Activated naive CD4-positive, alpha-beta T cell treated with Interleukin-2 at 50 U/mL for 16 hours (primary cell): ENCODE measurements at places on chromosomes 4 and X.

DNA sequence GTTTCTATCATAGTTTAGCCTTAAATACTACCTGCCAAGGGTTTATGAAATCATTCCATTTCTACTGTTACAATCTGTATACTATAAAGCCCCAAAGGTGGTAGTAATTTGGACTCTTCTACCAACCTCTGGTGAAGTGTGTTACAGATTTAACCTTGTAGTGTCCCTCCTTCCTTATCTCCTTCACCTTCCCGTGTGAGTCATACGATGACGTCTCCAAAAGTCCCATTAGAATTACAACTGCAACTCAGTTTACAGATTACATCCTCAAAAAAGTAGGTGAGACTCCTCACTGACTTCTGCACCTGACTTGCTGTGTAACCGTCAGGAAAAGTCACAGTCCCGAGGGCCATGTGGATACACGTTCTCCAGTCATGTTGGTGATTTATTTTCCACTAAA lies 219.0 kb downstream of the DCTD start:
- no peak for DNase-seq

DNA sequence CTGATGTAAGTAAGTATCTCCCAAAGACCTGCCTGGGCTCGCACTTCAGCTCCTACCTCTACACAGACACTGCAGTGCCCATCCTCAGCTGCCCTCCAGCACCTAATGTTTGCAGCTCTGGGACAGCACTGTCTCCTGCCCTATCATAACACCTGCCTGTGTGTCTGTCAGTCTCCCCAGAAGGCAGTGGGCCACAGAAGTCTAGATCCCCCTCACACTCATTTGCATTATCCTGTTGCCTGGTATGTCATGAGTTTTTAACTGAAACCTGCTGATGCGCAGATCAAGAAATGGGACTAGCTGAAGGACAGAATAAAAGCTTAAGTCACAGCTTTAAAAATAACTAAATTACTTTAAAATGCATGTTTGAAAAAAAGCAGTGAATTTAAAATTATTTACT lies 43.0 kb downstream of the LRP2BP start:
- DNase-seq = no peak

DNA sequence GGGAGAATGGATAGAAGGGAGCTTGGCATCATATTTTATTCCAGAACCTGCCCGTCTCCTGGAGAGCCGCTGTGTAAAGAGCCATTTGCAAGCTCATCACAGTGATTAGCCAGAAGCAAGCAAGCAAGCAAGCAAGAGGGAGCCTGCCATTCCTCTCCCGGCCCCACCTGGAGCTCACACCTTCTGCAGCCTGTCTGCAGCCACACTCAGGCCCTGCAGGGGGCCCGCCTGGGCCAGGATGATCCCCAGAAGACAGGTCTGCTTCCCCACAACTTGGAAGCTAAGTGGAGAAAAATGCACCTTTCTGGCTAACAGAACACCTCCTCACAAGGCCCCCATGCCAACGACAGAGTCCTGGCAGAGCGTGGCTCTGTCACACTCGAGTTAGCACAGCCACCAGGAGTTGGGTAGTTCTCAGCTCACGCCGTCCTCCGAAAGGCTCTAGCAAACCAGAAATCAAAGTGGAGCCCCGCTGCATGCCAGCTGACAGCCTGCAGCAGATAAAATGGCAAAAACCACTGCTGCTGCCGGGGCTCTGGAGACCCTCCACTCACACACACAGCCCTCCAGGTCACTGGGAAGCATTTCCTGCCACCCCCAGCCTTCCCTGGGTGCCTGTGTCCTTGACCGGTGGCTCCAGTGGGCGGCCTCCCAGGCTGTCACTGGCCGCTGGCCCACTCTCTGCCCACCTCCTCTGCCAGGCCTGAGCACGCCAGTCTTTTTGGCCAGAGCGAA lies 54.9 kb downstream of the DCTD start:
- no peak for DNase-seq

- no peak for DNase-seq
These were observed 197.0 kb upstream of the MAD2L1 start for GRCh38 chr4:120263618-120264017.

GRCh38 chrX:48960291-48960690 lies 2.9 kb upstream of the OTUD5 start:
- DNase-seq = no peak

DNA sequence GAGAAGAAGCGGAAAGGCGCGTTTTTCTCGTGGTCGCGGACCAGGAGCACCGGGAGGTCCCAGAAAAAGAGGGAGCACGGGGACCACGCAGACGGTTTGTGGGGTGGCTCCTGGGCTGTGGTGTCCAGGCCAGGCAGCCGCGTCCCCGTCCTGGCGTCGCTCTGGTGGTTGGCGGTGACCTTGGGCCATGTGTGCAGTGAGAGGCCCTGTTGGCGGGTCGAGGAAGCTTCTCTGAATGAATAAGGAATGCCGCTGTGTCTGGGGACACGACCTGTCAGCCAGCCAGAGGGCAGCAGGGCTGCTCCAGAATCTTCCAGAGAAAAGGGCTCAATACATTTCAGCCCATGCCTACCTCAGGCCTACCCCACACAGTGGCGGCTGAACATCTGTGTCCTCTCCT lies 24.3 kb upstream of the HGFAC start:
- DNase-seq = no peak

GRCh38 chr4:104501290-104501689 lies 6.6 kb upstream of the CXXC4 start:
- DNase-seq = no peak

- DNase-seq = no peak
These were observed 85.1 kb upstream of the ADAD1 start for GRCh38 chr4:122293374-122294365.

DNA sequence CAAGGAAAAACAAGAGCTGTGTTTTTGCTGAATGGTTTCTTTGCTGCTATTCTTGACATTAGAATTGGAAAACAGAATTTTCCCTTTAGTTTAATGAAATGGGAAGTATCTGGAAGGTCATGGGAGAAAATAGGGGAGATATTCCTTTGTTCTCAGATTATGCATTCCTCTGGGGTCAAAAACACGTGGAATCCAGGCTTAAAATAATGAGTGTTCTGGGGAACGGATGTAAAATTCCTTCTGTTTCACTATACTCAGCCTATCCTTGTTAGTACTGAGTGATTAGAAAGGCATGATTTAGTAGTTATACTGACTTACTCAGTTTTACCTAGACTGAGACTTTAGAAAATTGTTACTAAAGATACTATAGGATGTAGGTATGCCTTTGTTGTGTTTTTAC lies 107.3 kb downstream of the ARHGAP10 start:
- DNase-seq = no peak

DNA sequence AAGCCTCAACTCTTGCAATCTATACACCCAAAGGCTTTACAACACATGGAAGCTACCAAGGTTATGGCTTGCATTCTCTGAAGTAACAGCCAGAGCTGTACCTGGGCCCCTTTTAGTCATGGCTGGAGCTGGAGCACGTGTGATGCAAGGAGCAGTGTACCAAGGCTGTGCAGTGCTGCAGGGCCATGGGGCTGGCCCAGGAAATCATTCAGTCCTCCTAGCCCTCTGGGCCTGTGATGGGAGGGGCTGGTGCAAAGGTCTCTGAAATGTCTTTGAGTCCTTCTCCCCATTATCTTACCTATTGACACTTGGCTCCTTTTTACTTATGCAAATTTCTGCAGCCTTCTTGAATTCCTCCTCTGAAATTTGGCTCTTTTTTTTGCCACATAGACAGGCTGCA lies 500.1 kb upstream of the FAM47C start:
- DNase-seq = no peak
